CD4-positive, alpha-beta T cell treated with Interleukin-1 beta for 1 hour (primary cell): ENCODE measurements at places on chromosomes 11 and 22.

DNA sequence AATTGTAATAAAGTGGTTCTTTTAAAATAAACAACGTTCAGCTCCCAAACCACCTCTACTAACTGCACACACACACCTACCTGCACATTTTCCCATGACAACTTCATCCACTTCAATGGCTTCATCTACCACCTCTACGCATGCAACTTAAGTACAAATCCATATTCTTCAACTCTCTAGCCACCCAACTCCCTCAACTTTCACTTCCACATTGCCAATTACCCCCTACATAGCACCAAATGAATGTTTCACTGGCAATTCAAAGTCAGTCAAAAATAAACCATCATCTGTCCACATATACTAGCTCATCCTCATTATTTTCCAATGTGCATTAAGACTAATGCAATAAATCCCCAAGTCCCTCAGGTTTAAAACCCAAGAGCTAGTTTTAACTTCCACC, 50.7 kb upstream of the ARHGAP32 start:
- no peak for DNase-seq

GRCh38 chr11:128915149-128915521, 24.0 kb downstream of the KCNJ5 start:
- no peak for DNase-seq

- no peak for DNase-seq
Observed at GRCh38 chr11:96481771-96482170, 92.0 kb downstream of the JRKL start.

GRCh38 chr22:44881624-44882023, 128.2 kb downstream of the PHF21B start:
- DNase-seq = no peak

DNA sequence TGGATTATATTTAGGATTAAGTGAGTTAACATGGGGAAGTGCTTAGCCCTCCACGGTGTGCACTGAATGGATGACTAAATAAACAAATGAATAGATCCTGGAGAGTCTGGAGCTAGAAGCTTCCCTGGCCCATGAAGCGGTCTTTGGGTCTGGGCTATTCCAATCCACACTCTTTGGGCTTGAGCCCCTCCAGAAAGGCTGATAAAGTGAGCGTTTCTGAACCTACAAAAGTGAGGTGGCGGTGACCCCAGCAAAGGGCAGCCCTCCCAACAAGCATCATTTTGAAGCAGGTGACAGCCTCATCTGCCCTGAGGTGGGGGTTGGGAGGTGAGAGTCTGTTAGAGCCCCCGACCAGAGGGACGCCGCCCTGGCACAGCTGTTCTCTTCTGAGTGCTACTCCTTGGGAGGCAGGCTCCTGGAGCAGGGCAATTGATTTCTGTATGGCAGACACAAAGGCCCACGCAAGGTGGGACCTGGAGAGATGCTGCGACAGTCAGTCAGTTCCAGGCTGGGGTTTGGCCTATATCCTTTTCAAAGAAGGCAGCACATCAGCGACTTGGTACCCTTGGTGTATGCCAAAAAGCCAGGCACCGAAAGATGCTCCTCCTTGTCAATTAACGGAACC, 157.8 kb downstream of the CACNA1I start:
- no peak for DNase-seq

DNA sequence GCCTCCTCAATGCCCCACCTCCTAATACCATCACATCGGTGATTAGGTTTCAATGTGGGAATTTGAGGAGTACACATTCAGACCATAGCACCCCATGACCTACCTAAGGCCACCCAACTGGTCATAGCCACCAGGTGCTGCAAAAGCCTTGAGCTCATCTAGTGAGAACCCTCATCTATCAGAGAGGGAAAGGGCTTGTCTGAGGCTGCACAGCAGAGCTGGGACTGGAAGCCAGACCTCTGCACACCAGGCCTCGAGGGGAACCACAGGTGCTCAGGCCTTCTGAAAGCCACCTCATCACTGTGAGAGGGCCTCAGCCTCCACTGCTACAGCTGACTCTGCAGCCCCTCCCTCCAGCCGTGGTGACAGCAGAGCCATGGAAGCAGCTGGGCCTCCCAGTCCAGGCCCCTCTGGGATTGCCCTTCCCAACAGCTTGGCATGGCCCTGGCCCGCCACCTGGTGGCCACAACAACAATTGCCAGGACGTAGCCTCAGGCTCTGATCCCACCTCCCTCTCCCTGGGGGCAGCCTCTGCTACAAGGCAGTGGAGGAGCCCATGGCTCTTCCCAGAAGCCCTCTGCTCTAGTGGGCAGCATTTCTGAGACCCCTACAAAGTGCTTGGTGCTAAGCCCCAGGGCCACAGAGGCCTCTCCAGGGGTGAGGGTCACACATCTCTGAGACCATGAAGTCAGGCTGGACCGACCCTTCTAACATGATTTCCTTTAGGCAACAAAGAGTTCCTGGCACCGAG, 41.0 kb upstream of the PRDM11 start:
- peak; percentile 67 for DNase-seq

DNA sequence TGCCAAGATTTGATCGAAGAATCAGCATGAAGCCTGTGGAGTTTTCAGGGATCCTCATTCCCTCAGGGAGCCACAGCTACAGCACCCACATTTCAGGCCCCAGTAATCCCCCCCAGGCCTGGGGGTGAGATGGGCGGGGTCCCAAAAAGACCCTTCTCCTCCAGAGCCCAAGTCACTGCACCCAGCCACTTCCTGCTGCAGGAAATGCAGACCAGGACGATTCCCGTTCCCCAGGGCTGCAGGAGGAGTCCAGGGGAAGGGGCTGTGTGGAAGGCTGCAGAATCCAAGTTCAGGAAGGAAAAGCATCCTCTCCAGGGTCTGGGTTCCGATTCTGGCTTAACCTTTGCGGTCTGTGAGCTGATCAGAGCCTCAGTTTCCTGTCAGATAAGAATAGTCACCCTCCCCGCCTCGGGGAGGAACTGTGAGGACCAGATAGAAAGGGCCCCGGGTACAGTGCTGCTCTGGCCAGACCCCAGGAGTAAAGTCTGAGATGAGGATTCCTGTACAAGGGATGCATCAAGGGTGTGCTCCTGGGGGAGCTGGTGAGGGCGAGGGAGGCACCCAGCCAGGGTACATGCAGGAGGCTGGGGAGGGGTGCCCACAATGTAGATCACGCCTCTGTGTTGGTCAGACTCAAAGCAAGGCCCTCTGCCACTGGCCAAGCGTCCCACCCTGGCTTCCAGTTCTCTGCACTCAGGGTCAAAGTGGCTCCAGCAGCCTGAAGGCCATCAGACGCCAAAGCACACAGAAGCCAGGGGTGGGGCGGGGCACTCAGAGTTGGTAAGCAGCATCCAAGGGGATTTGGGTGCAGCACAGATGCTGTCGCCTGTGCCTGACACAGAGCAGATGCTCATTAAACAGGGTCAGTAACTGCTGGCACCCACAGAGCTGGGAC, 30.1 kb upstream of the TP53I11 start:
- peak; percentile 16 for DNase-seq

DNA sequence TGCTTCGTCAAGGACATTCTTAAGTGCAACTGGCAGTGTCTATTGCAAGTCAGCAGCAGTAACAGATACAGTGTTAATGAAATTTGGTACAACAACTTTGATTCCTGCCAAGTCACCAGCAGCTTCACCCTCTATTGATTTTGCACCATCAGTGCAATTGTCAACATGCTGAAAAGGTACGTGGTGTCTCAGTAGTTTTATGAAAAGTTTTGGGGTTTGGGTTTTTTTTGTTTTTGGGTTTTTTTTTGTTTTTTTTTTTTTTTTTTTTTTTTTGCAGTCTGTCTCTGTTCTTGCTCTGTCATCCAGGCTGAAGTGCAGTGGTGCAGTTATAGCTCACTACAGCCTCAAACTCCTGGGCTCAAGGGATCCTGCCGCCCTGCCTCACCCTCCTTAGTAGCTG, 19.1 kb upstream of the GRIK4 start:
- no peak for DNase-seq

DNA sequence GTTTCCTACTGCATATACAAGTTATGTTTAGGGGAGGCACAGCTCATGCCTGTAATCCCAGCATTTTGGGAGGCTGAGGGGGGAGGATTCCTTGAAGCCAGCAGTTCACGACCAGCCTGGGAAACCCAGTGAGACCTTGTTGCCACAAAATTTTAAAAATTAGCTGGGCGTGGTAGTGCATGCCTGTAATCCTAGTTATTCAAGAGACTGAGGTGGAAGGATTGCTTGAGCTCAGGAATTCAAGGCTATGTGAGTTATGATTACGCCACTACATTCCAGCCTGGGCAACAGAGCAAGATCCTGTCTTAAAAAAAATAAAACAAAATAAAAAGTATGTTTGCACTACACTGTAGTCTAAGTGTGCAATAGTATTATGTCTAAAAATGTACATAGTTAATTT, 108.8 kb upstream of the TEAD1 start:
- DNase-seq = no peak

DNA sequence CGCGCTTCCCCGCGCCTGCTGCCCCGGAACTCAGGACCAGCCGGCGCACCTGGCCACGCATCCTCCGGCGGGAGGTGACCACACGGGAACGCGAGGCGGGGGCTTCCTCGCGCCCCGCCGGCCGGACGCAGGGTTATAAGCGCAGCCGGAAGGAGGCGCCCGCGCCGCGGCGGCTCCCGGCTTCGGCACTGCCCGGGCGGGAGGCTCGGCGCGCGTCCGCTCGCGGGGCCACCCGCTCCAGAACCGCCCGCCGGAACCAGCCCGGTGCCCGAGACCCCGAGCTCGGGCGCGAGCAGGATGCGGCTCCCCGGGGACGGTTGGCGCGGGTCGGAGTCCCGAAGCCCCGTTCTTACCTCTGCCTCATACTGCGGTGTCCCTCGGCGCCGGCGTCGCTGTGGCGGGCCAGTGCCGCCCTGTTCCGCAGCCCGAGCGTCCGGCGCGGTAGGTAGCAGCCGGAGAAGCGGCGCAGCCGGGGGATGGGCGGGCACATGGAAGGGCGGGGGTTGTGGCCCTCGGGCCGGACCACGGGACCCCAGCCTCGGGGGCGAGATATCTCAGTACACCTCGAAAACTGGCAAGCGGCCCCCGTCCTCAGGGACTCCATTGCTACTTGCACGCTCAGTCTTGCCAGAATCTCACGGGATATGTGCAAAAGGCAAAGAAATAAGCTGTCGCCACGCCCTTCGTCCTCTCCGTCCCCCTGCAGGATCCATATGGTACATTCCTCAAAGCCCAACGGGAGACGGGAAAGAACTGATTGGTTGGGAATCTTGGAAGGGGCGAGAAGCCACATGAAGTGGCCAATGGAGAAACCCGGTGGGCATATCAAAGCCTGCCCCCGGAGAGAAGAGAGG, 23.1 kb downstream of the MICAL3 start:
- DNase-seq = peak; percentile 83

- no peak for DNase-seq
Observed at GRCh38 chr11:31820438-31820818, 9.3 kb upstream of the PAX6 start.

DNA sequence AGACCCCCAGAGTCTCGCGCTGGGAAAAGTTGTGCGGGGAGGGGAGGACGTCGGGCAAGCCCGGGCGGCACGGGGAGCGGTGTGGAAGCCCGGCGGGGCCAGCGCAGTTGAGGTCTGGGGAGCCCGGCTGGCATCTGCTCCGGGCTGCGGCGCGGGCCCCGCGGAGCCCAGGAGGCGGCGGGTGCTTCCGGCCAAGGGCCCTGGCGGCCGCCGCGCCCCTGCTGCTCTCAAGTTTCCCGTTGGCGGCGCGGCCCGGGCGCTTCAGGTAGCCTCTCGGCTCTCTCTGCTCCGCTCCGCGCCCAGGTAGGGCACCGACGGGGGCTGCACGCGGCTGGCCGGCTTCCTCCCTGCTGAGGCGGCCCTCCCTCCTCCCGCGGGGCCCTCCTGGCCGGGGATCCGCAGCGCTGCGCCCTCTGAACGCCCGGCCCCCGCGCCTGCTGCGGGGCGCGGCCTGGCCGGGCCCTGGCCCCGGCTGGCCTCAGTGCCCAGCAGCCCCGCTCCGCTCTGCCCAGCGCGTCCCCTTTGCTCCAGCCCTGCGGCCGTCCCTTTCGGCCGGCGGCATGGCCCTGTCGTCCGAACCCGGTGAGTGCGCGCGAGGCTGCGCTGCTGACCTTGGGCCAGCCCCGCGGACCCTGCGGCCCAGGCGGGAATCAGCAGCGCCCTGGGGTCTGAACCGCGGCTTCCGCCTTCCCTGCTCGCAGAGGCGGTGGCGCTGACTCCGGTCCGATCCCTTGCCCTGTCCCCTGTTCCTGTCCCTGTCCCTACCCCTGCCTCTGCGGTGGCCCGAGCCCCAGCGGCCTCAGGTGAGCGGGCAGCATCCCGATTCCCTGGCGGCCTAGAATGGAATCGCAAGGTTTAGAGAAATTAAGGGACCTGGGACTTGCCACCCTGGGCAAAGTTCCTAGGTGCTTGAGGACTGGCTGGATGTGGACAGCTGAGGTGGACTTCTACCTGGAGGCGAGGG, 4.3 kb upstream of the AMPD3 start:
- peak; percentile 45 for DNase-seq

DNA sequence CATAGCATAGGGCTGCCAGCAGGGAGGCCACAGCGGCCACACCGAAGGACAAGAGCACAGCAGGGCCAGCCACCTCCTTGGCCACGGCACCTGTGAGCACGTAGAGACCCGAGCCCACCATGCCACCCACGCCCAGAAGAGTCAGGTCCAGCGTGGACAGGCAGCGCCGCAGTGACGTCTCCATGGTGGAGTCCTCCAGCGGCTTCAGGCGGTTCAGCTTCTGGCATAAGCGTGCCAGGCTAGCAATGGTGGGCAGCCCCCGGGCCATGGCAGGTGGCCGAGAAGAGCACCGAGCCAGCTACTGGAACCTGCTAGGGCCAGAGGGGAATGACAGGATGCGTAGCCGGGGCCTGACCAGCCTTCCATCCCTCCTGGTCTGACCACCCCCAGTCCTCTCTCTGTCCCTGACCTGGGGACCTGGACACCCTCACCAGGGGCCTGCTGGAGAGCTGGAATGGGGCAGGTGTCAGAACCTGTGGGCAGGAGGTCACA, 770 bp downstream of the SLC7A4 start:
- DNase-seq = no peak

DNA sequence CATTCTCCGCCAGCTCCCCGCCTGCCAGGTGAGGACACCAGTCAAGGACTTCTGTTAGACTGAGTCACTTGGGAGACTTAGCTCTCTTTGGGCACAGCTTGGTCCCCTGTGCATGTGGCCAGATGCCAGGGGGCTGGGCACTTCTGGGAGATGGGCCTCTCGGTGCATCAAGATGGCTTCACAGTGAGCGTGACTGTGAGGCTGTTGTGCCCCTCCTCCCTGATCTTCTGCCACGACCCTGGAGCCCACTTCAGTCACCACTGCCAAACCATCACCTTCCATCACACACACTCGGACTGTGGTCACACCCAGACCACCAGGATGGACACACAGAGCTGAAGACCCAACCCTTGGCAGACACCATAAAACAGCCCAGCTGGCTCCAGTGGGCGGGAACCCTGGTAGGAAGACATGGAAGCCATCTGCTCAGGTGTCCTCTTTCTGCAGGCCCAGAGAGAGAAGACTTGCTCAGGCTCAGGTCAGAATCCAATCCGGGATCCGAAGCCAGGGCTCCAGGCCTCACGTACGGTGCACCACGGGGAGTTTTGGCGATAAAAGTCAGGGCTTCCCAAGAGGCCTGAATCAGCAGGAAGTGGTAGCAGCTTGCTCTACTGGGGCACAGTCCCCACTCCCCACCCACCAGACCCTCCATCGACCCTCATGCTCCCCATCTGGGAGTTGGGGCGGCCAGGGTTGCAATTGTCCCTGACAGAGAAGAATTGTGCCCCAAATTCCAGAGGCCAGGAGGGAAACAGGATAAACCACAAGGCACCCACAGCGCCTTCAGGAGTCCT, 29.8 kb upstream of the CD5 start:
- DNase-seq = no peak

GRCh38 chr11:61575886-61576861, 4.7 kb downstream of the SYT7 start:
- DNase-seq = no peak

- DNase-seq = no peak
Observed at GRCh38 chr11:75083217-75083605, 13.5 kb downstream of the OR2AT4 start.
